ENCODE measurements at places on chromosomes 1 and 21.

- peak; percentile 46 for DNase-seq
Measured at GRCh38 chr1:201795066-201795465, 33.9 kb upstream of the IPO9 start.

GRCh38 chr1:167645625-167646414 is 15.8 kb downstream of the RCSD1 start:
- DNase-seq: no peak

DNA sequence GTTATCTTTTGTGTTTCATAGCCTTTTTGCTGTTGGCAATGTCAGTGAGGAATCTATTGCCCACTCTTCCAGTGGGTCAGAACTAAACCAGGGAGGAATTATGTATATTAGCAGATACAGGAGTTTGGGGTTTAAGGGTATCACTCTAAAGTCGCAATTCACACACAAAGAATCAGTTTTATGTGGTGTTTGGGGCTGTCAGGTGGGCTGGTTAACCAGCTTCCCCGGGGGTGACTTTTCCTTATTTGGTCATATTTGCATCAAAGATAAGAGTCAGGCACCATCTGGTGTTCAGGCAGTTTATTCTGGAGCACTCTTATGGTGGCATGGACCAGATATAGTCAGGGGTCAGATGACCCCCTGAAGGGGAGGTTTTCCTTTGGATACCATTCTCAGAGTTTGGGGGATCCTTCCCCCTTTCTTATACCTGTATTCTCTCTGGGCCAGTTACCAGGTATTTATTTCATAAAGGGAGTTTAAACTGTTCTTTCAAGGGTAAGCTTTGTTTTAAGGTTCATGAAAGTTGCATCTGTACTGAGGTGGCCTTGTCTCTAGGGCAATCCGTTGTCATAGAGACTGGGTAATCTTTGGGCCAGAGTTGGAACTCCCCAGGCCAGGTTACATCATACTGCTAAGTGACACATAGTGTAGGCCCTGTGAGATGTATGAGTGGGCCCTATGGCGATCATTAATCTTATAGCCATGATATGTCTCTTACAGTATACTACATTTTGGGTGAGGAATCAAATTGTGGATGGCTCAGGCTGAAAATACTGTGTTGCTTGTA is 148.2 kb downstream of the RWDD3 start:
- DNase-seq: no peak

DNA sequence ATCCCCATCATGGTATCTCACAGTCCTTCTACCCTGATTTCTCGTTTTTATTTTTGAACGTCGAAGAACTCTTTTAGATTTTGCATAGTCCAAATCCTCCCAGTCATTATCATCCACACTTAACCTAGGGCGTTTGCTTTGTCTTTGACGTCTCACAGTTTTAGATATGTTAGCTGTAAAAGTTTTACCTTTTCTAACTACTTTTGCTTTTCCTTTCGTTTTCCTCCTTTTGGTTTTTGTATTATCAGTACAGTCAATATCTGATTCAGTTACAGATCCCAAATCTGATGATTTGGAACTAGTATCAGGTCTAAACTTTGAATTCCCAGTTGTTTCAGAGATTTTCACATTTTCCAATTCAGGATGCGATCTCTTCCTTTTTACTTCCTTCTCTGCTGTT is 13.1 kb upstream of the PSMG1 start:
- no peak for DNase-seq

DNA sequence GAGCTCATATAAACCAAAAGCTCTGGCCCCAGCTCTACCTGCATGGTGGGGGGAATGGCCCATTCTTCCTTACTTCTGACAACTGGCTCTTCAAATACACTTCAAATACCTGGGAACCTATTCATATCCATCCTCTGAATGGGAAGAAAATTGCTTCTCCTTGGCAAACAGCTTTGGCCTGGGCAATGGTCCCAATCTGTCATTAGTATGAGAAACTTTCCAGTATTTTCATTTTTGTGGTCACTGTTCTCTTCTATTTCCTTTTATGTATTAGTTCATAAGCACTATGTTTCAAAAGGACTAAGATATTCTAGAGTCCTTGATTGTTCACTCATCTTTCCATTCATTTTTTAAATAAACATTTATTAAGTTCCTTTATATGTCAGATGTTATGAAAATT is 5.2 kb upstream of the HSD3B2 start:
- DNase-seq: no peak

DNA sequence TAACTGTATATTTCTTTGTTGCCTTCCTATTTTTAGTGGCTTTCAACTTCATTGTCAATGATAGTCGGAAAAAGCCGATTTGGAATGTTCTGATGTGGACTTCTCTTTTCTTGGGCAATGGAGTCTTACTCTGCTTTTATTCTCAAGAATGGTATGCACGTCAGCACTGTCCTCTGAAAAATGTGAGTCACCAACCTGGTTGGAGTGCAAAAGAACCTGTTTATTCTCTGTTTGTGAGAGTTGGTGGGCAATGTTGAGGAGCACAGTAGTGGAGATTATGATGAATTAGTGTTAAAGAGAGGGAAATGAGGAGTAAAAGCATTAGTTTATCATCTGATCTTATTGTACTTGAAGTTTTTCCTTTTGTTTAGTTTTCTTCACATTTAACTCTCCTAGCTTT is 14.5 kb upstream of the AXDND1 start:
- no peak for DNase-seq

DNA sequence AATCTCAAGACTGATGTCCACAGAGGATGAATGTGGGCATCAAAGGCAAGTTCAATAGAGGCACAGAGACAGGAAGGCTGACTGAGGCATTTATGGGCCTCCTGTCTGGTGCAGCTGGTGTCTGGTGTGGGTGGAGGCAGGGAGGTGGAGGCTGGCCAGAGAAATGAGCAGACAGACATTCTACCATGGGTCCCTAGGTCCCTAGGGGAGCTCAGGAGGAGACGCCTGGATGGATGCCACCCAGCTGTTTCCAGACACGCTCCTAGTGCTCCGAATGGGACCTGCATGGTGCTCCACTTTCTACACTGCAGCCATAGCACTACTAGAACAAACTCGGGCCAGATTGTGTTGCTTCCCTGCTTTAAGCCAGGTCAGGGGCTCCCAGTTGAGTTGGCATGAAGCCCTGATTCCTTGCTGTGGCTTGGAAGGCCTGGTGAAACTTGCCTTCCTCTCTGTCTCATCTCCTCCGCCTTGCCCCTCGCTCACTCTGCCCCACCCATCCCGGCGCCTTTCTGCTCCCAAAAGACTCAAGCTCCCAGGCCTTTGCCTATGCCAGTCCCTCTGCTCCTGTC is 25.3 kb downstream of the PADI2 start:
- DNase-seq: no peak

GRCh38 chr21:36098182-36098532 is 28.3 kb downstream of the CBR1 start:
- no peak for DNase-seq

DNA sequence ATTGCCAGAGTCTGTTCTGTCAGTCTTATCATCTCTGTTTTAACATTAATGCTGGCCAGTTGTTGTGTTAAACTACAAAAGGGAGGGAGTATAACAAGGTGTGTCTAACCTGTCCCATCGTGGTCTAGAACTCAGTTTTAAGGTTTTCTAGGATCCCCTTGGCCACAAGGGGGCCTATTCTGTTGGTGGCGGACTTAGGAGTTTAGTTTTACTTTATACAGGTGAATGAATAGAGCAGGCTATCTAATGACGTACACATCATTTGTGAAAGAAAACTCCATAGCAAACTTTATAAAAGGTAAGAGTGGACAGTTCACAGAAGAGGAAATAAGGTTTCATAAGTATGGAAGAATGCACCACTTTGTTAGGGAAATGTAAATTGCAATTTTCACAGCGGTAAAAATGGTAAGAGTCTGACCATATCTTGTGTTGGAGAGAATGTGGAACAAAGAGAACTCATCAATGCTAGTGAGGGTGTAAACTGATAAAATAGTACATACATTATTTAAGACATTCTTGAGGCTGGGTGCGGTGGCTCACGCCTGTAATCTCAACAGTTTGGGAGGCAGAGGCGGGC is 2.5 kb upstream of the ATF6 start:
- peak; percentile 32 for DNase-seq

DNA sequence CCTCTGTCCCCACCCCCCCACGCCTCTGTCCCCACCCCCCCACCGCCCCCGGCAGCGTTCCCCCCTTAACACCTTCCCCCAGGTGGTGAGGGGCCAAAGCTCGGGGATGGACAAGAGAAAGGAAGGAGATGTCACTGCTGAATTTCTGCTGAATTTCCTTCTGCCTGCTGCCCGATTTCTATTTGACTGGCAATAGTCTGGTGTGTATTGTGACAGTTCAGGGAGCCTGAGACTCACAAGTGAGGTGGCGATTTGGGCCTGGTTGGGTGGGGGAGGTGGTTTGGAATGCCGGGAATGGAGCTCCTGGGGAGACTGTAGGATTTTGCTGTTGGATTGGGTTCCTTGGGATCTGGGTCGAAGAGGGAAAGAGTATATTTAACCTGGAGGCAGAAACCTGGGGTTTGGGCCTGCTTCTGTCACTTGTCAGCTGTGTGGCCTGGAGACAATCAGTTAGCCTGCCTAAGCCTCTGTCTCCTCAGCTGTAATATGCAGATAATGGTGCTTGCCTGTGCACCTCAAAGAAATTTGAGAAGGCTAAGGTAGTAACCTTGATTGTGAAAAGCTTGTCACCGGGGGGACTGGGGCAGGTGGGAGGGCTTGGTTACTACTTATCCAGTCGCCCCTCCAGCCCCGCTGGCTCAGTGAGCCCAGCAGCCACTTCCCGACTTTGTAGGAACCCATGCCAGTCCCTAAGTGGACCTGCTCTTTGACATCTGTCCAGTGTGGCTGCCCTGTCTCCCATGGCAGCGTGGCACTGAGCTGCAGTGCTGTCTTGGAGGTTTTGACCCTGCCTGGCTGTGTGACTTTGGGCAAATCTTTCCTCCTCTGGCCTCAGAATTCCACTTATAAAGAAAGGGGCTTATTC is 7.7 kb upstream of the LMNA start:
- DNase-seq: no peak

GRCh38 chr1:21020151-21020550 is 156.5 kb downstream of the EIF4G3 start:
- no peak for DNase-seq

DNA sequence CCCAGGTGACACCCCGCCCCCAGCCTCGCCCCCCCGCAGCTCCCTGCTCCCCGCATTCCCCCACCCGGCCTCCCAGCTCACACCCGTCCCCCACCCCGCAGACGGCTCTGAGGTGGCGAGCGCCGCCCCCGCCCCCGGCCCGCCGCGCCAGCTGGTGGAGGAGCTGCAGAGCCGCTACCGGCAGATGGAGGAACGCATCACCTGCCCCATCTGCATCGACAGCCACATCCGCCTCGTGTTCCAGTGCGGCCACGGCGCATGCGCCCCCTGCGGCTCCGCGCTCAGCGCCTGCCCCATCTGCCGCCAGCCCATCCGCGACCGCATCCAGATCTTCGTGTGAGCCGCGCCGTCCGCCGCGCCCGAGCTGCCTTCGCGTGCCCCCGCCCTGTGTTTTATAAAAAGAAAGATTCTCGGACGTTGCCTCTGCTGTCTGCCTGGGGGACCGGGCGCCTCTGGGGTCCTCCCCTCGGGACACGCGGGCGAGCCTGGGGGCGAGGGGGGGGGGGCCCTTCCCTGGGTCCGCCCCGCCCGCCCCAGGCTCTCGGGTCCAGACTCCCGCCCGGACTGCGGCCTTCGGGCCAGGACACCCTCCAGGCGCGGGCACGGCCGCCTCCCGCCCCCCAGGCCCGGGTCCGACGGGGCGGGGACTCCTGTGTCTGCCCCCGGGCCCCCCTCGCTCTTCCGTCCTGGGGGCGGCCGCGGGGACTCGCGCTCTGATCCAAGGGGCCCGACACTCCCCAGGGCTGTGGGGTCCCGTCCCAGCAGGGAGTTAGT is 1.6 kb upstream of the MMP23B start:
- peak; percentile 49 for DNase-seq

DNA sequence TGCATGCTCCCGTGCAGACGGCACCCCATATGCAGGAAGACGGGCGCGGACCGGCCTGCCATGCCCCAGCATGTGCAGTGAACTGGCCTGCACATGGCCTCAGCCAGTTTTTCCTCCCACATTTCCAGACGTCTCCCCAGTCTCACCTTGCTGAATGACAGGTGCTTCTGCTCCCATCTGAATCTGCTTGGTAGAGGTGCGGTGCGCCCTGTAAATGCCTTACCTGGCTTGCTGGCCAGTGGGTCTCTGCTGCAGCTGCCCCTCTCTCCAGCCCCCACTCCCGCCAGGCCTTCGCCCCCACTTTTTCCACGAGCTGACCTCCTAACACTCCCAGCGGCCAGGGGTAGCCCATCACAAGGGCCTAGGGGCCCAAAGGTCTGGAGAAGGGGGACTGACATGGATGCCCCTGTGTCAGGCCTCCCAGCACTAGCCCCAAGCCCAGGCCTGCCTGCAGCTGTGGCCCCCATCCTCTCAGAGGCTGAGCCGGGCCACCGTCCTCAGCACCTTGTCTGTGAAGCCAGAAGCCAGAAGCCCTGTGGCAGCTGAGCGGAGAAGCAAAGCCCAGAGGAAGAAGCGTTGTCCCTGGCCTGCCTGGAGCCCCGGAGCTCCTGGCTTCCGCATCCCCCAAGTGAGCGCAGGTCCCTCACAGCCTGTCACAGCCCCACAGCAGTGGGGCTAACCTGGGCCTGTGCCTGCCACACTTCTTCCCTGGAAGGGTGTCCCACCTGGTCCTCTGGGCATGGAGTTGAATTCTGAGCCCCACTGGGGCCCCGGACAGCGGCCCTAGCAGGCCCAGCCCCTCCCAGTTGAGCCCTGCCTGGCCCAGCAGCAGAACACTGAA is 3.7 kb upstream of the SLC19A1 start:
- DNase-seq: no peak

DNA sequence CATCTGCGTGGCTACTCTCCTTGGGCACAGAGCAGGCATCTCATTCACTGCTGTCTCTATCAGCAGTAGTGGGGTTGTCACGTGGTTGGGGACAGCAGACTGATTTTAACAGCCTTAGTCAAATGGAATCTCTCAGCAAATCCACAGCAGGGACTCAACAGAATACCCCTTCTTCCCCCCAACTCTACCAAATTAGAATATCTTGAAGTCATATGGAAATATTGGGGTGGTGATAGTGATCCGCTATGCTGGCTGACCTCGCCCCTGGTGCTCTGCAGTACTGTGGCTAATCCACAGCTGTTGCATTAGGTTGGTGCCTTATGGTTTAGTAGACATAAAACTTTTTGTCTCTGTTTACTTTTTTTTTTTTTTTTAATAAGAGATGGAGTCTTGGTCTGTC is 23.9 kb downstream of the HHAT start:
- DNase-seq: no peak

GRCh38 chr21:26207021-26207420 is 36.5 kb upstream of the APP start:
- no peak for DNase-seq

DNA sequence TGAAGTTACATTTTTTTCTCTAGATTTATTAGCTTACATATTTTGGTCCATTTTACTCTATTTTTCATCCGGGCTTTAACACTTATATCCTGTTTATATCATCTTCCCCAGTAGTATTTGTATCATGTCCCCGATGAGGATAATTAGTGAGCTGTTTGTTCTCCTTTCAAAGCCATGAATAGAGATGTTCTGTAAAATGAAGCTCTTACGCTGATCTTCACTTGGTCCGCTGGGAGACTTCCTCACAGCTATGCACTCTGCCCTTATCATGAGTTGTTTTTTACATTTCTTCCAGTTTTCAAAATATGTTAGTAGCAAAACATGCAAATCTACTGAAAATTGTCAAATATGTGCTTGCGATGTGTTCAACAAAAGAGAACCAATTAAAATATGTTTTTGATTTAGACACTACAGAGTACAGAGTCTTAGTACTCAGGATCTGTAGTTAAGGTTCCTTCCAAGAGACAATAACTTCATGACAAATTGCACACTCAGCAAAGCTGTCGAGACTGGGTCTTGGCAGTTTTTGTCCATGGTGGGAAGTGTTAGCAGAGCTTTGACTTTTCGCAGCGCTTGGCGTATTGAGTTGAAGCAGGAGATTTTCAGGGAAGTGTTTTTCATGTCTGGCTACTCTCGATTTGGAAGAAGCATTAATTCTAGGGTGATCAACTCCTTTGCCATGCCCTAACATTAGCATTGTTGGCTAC is 292.0 kb upstream of the ADAMTS5 start:
- no peak for DNase-seq

Measured in endothelial cell of umbilical vein (primary cell).